Purkinje cell (primary cell): ENCODE measurements at places on chromosomes 6 and 20. TPM values are rescaled to one million over a fixed set of nuclear protein-coding genes. Genes with fewer than 3 reads are reported as not detected.

The GRM4 gene
- polyA plus RNA-seq: 2.1 and 5.2 TPM in 2 replicates

The OOEP gene
- polyA plus RNA-seq: not detected in 2 replicates

The SEMG2 gene
- not detected in 2 replicates for polyA plus RNA-seq

The KIF25 gene
- polyA plus RNA-seq: 5.7 and 13.7 TPM in 2 replicates

The ZC3H12D gene
- not detected in 2 replicates for polyA plus RNA-seq

The TTBK1 gene
- polyA plus RNA-seq: 0.62 and 0.66 TPM in 2 replicates
